ENCODE measurements at places on chromosomes 5 and 9.

DNA sequence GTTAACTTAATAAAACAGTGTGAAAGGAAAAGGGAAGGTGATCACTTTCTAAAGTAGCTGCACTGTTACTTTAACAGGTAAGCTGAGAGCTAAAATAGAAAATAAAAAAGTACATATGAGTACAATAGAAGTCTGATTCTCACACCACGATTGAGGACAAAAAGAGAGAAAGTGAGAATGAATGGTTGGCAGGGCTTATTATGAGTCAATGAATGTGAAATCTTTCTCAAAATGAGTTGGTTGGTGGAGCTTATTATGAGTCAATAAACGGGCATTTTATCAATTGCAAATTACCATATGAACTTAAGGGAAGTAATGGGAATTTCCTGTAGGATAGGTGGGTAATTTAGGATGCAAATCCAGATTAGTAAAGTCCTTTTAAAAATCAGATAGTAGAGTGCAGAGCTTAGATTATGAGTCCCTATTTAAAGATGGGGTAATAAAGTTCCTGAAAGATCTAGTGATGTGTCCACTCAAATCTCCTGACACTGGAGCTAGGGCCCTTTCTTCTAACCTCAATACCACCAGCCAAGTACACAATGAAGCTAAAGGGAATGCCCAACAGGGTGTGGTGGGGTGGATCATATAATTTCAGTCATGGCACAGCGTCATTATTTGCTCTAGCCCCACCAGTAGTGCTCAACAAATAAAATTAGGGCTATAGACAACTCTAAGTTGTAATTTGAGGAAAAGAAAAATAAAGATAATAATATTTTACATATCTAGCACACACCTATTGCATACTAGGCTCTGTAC, 21.1 kb upstream of the TLR4 start:
- DNase-seq = no peak

- DNase-seq = no peak
These were observed 265 bp downstream of the CA9 start for GRCh38 chr9:35674025-35674361.

DNA sequence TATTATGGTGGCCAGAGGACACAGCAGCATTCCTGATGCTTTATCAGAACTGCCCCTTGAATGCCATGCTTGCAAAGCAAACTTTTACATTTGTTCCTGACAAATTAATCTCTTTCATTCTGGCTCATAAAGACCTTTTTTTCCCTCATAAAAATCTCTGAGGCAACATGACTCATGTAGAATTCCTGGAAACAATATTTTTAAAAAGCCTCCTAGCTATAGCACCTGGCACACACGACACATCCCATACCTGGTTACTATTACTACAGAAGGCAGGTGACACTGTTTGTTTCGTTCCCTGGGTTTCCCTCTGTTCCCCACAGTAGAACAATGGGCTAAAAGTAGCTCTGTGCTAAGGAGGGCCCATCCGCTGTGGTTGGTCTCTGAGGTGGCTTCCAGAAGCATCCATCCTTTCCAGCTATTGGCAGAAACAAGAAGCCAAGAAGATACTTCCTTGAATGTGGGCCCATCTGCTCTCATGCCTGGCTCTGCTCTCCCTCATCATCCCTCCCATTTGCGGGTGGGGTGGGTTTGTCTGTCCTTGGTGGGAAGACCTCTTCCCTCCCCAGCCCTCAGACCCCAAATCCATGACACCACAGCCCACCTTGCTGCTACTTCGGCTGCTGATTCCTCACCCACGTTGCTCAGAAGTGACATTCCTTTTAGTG, 59.1 kb downstream of the GALNT12 start:
- no peak for DNase-seq

DNA sequence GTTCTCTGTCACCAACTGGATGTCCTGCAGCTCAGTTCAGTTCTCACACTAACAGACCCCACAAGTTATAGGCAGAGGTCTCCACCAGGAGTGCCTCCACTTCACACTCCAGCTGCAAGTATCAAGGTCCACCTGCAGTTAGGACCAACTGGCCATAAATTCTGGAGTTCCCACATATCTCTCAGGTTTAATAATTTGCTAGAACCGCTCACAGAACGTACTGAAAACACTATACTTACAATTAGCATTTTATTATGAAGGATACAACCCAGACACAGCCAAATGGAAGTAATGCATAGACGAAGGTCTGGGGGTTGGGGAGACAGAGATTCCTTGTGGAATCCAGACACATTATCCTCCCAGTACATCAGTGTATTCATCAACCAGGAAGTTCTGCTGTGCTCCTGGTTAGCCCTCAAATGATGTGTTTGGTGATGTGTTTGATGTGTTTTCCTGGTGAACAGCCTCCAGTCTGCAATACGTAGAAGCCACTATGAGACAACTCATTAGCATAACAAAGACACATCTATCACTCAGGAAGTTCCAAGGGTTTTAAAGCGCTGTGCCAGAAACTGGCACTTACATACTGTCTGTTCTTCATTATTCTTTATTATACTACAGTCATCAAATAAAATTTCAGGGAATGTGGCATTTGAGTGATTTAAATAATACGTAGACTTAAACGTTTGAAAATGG, 25.4 kb downstream of the OGN start:
- DNase-seq = no peak

DNA sequence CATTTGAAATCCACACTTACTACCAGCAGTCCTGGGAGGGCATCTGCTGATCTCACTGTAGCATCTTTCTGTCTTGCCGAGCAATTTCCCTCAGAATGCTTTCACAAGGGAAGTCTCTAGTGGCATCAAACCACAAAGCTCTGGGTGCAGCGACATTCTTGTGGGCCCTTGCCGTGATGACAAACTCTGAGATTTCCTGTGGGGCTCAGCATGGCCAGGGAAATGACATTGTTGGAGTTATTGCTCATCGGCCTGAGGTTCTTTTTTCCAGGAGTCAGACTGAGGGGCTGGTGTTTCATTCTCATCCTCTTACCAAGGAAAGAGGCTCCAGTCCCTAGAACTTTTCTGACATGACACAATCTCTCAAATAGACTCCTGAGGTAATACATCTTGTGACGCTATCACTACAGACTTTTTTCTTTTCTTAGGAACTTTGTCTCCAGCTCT, 51.4 kb downstream of the PFDN1 start:
- no peak for DNase-seq

DNA sequence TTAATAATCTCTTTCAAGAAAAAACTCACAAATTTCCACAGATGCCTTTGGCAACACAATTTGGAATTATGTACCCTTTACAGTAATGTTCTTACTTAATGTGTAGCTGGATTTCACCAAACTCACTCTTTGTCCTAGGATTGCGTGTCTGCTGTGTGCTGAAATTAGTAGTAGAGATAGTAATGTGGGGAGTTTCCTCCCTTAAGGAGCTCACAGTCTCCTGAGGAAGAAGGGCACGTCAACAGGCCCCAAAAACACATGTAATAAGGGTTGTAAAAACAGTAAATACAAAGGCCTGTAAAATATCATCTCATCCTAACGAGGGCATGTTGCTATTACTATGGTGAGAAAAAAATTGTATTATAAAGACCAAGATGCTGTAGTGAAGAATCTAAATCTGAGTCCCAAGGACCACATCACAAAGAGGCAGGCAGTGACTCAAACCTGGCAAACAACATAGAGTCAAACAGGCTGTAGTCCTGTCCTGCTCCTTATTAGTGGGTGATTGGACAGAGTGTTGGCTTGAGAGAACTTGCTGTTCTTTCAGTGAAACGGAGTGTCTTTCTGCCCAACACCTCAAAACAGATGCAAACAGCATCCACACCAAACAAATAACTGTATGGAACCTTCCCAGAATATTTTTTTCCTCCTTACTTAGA, 83.2 kb upstream of the PAPPA start:
- DNase-seq = no peak

- no peak for DNase-seq
These were observed 32.8 kb upstream of the GALNT10 start for GRCh38 chr5:154157483-154158378.

- peak; percentile 61 for DNase-seq
These were observed 188.5 kb upstream of the GRAMD2B start for GRCh38 chr5:126234563-126235195.

DNA sequence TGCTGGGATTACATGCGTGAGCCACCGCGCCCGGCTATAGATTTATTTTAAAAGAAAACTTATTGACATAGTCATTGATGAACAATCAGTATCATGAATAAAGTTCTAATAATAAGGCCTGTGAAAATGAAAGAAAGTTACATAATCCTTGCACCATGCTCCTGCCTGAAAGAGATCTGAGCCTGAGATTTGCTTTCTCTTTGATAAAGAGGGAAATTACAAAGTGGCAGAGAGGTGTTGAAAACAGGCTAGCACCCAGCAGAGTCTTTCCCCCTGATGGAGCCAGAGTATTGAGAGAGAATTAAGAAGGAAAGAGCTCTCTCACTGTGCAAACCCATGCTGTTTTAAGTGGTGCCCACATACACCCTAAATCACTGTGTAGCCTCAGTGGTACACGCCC, 37.2 kb downstream of the SLC6A7 start:
- DNase-seq = no peak

- no peak for DNase-seq
These were observed 35.9 kb upstream of the HK3 start for GRCh38 chr5:176935017-176935416.

DNA sequence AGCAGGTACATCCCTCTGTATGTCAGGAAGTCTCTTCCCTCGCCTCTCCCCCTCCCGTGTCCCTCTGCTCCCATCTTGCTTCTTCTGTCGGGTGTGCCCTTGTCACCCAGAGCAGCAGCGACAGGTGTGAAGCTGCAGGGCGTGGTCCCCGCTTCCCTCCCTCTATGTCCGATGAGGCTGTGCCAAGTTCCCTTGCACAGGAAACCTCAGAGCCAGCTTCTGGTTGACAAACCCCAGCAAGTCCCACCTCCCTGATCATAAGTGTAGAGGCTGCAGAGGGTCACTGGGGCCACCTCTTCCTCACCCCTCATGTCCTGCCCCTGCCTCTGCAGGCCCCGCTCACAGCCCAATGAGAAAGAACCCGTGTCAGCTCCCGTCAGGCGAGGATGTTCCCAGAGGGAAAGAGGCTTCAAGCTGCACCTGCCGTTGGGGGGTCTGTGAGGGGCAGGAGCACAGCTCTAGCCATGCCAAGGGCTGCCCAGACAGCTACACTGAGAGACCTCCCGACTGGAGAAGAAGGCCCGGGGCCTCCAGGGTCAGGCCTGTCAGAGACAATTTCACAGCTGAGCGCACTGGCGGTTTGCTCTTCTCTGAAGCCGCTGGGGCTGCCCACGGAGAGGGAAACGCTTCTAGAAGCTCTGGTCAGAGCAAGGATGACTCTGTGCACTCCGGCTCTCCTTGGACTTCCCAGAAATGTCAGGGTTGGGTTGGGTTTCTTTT, 73.3 kb downstream of the AK8 start:
- DNase-seq = no peak

- DNase-seq = peak; percentile 100
These were observed 17.6 kb downstream of the FLT4 start for GRCh38 chr5:180631549-180632383.

DNA sequence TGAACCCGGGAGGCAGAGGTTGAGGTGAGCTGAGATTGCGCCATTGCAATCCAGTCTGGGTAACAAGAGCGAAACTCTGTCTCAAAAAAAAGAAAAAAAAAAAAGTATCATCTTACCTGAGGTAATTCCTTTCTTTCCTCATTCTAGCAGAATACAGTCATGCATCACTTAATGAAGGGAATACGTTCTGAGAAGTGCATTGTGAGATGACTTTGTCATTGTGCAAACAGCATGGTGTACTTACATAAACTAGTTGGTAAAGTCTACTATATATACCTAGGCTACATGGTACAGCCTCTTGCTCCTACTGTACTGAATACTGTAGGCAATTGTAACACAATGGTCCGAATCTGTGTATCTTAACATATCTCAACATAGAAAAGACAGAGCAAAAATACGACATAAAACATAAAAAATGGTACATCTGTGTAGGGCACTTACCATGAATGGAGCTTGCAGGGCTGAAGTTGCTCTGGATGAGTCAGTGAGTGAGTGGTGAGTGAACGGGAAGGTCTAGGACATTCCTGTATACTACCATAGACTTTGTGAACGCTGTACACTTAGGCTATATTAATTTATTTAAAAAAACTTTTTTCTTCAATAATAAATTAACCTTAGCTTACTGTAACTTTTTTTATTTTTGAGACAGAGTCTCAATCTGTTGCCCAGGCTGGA, 100.4 kb downstream of the GLDC start:
- DNase-seq = no peak

- no peak for DNase-seq
These were observed 10.6 kb upstream of the SHC3 start for GRCh38 chr9:89189215-89189614.

DNA sequence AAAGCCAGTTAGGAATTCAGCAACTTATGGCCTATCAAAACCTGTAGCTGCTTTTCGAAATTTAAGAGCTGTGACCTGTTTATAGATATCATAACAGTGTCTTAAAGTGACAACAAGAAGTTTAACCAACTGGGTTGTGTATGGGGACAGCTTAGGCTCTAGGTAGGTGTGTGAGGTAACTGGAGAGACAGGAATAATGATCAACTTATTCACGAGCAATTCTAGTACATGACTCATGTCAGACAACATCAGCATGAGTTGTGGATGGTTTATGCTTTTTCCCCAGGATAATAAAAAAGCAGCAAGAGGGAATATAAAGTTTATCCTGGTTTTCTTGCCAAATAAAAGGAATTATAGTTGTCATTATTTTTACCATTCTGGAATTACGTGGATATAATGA, 88.6 kb downstream of the GDNF start:
- no peak for DNase-seq

GRCh38 chr5:150860246-150860821, 14.0 kb downstream of the IRGM start:
- no peak for DNase-seq

- no peak for DNase-seq
These were observed 11.6 kb downstream of the NIPSNAP3B start for GRCh38 chr9:104775574-104775936.

GRCh38 chr9:128494108-128494745, 10.3 kb upstream of the GLE1 start:
- no peak for DNase-seq

- DNase-seq = no peak
These were observed 508 bp upstream of the SNCAIP start for GRCh38 chr5:122311497-122311960.

GRCh38 chr5:106454651-106455415, 1215.9 kb downstream of the EFNA5 start:
- DNase-seq = peak; percentile 9

DNA sequence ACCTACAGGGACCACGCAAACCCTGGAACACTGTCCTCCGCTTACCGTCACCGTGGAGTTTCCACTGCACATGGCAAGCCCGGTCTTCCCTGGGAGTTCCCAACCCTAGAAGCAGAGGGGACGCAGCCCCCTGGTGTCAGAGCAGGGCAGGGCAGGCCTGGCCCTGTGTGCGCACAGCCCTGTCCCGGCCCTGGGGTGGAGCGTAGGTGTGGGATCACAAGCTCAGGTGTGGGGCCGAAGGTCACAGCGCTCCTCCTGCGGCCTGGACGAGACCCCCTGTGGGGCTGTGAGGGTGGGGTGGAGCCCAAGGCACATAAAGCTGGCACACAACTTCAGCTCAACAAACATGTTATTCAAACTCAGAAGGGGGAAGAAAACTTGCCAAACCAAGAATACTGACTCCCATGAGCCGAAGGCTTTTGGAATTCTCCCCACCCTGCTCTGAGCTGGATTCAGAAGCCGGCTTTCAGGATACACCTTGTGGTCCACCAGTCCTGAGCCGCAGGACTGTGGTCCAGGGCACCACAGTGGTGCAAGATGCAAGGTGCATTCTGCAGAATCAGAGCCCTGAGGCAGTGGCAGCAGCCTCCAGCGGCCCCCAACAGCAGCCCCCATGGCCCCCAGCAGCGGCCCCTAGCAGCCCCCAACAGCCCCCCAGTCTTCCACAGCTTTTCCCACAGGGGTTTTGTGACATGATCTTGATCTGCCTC, 11.8 kb upstream of the EXOC3 start:
- peak; percentile 66 for DNase-seq

- no peak for DNase-seq
These were observed 5.3 kb downstream of the MROH2B start for GRCh38 chr5:41065691-41066335.
